ENCODE measurements at places on chromosomes 1 and 21.

DNA sequence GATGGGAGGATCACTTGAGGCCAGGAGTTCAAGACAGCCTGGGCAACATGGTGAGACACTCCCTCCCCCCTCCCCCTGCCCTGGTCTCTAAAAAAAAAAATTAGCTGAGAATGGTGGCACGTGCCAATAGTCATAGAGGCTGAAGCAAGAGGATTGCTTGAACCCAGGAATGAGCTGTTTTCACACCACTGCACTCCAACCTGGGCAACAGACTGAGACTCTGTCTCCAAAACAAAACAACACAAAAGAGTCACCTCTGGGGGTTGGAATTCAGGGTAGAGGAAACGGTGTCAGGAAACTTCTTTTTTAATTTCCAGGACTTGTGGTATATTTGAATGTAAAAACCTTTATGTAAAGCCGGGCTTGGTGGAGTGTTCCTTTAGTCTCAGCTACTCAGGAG is 43.2 kb downstream of the RHOU start:
- DNase-seq: no peak

GRCh38 chr1:180327089-180327488 is 97.0 kb downstream of the LHX4 start:
- no peak for DNase-seq

DNA sequence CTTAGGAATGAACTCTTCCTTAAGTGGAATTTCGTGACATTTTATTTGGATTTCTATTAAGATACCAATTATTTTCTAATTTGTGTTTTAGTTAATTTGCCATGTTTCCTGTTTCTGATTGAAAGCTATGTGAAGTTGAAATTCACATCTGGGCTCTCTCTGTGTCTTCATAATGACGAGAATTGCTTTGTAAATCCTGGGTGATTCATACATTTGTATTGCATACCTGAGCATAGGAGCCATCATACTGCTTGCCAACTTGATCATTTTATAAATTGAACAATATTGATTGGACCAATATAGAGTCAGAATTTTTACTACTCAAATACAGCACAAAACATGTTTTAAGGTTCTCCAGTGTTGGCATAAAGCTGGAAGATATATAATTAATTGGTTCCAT is 817.9 kb downstream of the BRINP3 start:
- DNase-seq: no peak

DNA sequence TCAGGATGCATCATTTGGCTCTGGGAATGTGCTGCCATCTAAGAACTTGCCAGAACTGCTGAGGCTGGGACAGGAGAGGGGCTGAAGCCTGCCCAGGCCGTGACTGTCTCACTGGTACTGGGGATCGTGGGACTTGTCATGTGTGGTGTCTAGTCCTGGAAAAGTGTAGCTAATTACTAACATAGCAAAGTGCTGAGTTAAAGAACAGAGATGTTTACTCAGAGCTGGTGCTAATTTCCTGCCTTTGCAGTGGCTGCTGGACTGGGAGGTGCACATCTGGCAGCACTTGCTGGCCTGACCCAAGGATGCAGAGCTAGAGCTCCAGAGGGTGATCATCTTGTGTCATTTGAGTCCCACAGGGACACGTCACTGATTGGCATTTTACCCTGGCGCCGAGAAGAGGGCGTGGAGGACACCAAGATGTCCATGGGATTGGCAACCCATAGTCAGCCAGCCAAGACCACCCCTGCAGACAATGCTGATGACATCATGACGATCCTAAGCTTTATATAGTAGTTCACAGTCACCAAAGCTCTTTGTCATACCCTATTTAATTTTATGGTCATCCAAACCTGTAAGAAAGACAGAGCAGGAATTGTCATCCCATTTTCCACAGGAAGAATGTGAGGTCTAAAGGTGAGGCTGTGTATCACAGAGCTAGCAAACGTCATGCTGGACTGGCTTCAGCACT is 110.1 kb upstream of the SLC44A3 start:
- no peak for DNase-seq

DNA sequence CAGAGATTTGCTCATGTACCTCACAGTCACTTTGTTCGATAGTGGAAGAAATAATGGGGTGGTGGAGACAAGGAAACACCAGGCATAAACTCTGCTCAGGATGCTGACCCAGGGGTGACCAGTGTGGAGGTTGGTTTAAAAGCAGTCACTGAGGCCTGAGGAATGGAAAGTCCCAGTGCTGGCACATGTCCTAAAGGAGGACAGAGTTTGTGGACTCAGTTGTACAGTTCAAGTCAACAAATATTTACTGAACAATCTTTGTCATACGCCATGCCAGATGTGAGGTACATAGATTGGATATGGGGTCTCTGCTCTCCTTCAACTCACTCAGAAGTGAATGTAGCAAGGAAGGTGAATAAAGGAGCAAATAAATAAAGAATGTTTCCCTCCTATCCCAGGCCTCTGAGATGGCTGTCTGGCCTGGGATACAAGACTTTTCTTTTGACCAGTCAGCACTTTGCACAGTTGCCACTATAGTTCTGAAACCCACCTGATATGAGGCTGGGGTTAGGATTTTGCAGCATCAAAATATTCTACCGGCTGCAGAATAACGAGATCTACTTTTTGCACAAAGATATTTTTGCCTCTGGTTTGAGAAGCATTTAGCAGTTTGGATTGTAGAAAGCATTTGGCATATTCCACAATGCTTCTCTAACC is 7.9 kb upstream of the GFI1 start:
- DNase-seq: no peak

DNA sequence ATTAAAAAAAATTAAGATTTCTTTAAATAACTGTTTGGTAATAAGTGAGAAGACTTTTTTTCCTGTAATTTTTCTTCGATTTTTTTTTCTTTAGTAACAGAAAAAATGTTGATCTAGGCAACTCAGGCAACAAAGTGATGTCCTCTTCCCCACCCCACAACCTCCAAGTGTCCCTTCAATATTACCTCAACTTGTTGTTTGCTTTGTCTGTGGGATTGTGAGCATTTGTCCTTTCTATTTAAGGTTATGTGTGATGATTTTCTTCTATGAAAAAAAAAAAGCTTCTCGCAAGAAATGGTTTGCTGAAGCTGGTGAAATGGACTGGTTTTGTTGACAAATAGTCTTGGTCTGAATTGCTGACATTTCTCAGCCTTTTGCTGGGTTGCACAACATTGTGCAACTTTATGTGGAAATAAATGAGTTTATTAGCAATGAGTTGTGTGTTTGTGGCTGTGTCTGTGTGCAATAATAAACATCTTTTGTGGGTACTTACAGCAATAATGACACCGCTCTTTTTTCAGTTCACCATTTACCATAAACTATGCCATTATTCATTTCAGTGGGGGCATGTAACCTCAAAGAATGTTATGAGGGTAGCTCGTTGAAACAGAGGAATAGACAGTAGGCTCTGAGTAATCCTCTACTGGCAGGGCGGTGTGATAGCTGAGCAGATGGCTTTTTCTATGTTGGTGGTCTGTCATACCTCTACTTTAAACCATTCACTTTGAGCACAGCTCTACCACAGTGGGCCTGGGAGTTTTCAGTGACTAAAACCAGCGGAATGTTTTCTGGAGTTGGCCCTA is 218.4 kb downstream of the HLX start:
- no peak for DNase-seq

- no peak for DNase-seq
Measured at GRCh38 chr1:88503646-88504045, 180.4 kb upstream of the PKN2 start.

DNA sequence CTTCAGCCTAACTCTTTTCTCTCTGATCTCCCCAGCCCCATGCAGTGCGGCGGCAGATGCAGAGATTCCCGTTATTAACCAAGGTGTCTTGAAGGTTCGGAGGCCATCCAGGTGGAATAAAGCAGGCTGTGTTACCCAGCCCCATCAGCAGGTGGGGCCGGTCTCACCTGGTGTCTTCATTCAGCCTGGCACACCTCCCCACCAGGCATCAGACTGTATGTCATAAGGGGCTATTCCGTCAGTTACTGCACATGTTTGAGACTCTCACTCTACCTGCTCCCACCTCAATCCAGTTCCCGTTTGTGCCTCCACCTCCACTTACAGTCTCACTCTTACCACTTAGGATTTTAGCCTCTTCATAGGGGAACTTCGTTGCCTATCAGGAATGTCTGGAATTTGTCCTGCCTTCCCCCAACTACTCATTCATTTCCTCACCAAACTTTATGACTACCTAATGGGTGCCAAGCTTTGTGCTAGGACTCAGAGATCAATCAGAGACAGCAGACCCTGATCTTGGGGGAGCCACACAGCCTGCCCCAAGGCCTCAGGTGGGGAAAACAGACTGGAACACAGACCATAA is 170.2 kb downstream of the PLPP3 start:
- DNase-seq: no peak

DNA sequence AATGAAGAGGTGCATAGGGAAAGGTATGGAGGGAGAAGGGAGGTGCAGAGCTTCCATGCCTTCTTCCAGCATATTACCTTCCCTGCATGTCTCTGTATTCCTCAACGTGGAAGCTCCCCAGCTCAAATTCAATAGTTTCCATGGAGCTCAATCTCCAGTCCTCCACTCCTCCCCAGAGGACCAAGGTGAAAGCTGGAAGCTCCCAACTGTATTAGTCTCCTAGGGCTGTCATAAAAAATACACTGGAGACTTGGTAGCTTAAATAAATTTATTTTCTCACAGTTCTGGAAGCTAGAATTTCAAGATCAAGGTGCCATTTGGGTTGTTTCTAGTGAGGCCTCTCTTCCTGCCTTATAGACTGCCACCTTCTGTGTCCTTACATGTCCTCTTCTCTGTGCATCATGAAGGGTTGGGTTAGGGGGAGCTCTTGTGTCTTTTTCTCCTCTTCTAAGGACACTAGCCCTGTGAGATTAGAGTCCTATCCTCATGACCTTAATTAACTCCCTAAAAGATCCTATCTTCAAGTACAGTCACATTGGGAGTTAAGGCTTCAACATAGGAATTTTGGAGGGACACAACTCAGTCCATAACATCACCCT is 21.9 kb upstream of the RABGGTB start:
- no peak for DNase-seq

GRCh38 chr1:7667159-7667558 is 103.9 kb upstream of the VAMP3 start:
- DNase-seq: no peak

DNA sequence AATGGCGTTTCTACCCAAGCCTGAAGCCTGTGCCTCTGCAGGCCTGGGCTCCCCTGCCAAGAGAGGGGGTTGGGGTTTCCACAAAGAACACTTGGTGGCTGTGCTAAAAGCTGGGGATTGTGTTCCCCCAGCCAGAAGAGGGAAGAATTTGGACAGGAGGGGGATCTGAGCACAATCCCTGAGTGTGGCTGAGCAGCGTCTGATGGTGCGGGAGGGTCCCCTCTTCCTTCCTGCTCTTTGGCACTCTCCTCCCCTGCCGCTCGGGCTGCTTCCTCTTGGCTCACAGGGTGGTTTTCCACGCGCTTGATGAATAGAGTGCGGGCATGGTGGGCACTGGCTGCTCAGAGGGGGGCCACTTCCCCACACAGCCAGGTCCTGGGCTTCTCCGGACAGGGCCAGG is 3.7 kb downstream of the GPR37L1 start:
- no peak for DNase-seq

- no peak for DNase-seq
Measured at GRCh38 chr1:202349206-202349928, 868 bp downstream of the PPP1R12B start.

- no peak for DNase-seq
Measured at GRCh38 chr1:217343907-217344306, 287.0 kb downstream of the GPATCH2 start.

DNA sequence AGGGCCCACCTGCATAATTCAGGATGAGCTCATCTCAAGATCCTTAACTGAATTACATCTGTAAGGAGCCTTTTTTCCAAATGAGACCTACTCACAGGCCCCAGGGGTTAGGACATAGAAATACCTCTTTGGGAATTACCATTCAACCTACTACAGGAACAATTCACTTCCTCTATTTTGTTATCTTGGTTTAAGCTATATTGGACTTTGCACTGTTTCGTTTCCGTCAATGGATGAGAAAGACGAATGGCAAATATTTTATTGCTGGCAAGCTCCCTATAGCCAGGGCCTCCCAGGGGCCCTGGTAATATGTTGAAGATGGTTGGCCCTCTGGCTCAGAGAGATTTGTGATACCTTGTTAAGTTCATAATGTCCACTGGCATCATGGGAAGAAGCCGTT is 384.2 kb upstream of the DUSP10 start:
- DNase-seq: no peak

DNA sequence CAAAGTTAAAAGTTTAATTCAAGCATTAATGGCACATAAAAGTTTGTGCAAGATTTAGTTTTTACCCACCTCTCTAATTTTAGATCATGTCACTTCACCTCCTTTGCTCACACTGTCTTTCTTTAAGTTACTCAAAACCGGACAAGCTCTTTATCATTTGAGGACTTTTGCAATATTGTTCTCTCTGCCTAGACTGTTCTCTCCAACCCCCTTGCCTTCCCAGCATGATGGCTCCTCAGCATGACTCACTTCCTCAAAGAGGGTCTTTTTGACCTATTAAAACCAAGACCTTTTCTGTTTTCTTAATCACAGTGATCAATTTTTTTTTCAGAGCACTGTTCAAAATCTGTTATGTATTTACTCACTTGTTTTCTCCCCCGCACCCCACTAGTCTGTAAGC is 61.3 kb downstream of the XKR8 start:
- DNase-seq: no peak
